GM13976 (cell line): ENCODE measurements at places on chromosomes 6 and 20.

GRCh38 chr6:33190504-33191107, 1.7 kb downstream of the COL11A2 start:
- DNase-seq = no peak

- no peak for DNase-seq
These were observed 103.4 kb downstream of the HIVEP1 start for GRCh38 chr6:12115492-12115891.

GRCh38 chr20:54112221-54112884, 42.0 kb upstream of the BCAS1 start:
- no peak for DNase-seq

DNA sequence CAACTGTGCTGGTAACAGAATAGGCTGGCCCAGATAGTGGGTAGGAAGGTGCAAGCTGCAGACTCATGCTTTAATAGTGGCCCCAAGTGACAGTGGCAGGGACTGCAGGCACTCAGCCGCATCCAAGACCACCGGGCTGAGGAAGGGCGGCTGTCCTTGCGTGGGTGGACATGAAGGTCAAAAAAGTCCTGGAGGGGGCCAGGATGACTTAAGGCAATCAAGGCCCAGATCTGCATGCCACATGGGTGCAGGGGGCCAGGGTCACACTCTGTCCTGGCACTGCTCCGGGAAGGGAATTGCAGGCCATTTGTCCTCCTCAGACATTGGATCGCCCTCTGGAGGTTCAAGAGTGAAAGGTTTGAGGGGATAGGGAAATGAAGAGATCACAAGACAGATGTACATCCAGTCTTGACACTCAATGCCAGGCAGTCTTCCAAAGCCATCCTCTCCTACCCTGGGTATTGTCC, 10.4 kb upstream of the VNN2 start:
- DNase-seq = peak; percentile 39

- DNase-seq = no peak
These were observed 8.8 kb upstream of the FAM8A1 start for GRCh38 chr6:17591287-17591686.

- no peak for DNase-seq
These were observed 179.9 kb downstream of the ZDHHC14 start for GRCh38 chr6:157560691-157561413.

- DNase-seq = no peak
These were observed 15.0 kb downstream of the PBOV1 start for GRCh38 chr6:138203315-138203714.

DNA sequence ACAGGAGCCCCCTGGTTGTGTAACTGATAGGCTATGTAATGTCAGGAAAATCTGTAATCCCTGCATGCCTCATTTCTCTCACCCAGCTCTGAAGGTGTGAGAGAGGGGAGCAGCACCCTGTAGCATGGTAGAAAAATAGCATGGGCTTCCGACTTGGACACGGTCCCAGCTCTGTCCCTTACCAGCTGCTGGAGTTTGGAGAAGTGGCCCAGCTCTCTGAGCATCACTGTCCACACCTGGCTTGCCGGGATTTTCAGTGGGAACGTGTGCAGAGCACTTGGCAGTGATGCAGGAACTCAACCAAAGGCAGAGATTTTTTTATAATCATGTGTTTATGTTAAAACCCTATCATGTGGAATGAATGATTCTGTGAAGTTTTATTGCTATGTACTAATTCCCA, 34.6 kb downstream of the STK35 start:
- no peak for DNase-seq

DNA sequence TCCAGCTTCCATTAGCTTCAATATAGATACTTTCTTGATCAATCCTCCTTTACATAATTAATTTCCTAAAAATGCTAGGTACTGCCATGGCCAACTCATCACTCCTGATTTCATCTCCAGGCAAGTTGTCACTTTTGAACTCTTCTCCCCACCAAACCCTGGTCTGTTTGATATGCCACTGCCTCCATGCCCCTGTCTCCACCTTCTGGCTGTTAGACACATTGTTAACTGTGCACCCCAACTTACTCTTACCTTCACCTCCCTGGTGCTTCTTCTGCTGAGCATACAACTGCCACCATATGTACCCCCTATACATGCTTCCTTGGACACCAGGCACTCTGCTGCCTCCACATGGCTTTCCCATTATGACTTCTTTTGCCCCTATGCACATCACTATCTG, 21.9 kb upstream of the AIG1 start:
- no peak for DNase-seq

DNA sequence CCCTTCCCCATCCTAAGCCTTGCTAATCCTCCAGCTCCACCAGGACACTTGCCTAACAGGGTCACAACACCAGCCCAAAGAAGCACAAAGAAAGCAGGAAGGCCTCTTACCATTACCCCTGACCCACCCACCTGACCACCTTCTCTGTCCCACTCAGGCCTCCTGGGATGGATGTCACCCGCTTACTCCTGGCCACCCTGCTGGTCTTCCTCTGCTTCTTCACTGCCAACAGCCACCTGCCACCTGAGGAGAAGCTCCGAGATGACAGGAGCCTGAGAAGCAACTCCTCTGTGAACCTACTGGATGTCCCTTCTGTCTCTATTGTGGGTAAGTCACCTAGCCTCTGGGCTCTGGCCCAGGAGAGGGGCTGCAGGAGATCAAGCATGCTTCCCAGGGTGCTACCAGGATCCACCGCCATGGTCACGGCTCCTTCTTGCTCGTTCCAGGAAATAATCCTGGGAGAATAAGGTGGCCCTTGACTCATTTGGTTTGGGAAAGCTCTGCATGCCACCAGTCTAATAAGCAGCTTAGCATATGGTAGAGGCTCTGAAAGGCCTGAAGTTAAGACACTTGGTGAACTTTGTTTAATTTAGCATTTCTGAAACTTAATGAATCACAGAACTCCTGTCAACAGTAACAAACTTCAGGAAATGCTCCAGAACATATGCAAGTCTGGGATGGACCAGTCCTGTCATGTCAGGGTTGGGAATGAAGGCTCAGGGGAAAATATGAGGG, 19.2 kb downstream of the ASIP start:
- DNase-seq = no peak

DNA sequence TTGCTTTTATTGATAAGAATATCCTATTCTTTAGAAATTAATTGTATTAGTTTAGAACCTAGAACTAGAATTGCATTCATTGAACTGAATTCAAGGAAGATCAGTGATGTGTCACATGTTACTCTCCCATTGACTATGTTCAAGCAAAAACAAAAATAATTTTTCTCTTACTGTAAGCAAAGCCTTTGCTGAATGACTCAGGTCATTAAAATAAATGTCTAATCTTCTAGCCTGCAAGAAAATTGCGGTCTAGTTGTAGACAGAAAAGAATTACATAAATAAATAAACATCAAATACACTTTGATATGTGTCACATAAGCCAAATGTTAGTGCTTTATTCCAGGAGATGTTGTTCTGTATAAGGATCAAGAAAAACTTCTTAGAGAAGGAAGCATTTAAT, 387.9 kb downstream of the ADGRB3 start:
- no peak for DNase-seq

- DNase-seq = peak; percentile 74
These were observed at the start of gene ATP6V1G2 for GRCh38 chr6:31546339-31546957. TSS of gene ATP6V1G2 (minus strand) at chr6:31546608. CDS start at chr6:31546559, 49 bp downstream.

DNA sequence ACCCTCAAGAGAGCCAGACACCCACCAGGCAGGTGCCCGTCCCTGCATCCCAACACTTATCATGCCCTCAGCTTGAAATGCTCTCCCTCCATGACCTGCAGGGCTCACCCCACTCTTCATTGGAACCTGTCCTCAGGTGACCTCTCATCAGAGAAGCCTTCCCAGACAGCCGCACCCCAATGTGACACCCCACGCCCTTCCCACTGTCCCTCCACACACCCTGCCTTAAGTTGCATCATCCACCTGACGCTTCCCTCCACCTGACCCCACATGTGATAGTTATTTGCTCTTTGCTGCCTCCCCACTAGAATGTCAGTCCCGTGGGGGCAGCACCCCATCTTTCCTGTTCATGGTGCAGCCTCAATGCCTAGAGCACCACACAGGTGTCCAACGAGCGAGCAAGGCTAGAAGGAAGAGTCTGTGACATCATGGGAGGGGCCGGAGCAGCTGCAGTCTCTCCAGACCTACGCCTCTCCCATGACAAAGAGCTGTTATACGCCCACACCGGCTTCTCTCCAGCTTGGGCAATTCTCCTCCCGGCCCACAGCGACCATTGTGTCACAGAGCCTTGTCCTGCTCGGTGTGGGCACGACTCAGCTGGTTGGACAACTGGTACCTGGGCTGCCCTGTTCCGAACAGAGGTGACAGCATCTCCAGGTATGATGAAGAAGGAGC, 58.2 kb downstream of the NFATC2 start:
- DNase-seq = no peak

DNA sequence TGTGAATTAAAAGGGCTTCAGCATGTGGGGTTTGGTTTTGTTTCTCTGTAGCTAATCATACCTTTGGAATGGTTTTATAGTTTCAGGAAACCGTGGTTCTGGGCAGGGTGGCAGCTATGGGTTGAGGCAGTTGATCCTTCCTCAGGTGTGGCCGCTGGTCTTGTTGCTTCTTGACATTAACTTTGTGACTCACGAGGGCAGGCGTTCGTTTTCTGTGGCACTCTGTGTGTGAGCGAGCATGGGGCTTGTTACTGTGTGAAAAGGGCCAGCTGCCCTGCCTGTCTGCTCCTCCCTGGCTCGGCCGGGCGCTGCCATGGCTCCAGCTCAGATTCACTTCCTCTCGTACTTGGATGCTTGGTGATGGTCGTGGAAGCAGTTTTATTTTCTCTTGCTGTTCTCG, 16.2 kb downstream of the DNAJC5 start:
- no peak for DNase-seq

GRCh38 chr6:35686873-35687555, 1.7 kb downstream of the FKBP5 start:
- peak; percentile 50 for DNase-seq

GRCh38 chr6:74213995-74214394, 518.0 kb downstream of the CD109 start:
- no peak for DNase-seq

DNA sequence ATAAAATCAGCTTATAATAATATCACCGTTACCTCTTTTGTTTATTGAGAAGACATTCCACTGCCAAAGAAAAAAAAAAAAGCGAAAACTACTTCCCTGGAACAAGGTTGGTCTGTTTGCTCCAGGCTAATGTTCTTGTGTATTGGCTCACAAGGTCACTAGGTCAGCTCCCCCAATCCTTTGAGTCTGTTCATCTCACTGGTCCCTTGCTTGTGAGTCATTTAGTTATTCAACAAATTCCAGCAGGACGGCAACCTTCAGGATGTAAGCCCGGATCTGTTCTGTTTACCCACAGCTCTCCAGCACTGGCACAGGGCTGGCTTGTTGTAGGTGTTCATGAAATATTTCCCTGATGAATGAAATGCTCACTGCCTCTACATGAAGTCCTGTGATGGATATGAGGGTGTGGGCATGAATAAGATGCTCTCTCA, 3.3 kb downstream of the ARHGAP40 start:
- no peak for DNase-seq

- DNase-seq = no peak
These were observed 184.7 kb downstream of the CDKAL1 start for GRCh38 chr6:20718705-20719653.

- no peak for DNase-seq
These were observed 60.7 kb upstream of the SYNCRIP start for GRCh38 chr6:85703406-85703805.

GRCh38 chr6:161411265-161411944, 137.5 kb upstream of the AGPAT4 start:
- DNase-seq = no peak

- DNase-seq = no peak
These were observed 21.2 kb downstream of the THEMIS start for GRCh38 chr6:127879685-127880084.

DNA sequence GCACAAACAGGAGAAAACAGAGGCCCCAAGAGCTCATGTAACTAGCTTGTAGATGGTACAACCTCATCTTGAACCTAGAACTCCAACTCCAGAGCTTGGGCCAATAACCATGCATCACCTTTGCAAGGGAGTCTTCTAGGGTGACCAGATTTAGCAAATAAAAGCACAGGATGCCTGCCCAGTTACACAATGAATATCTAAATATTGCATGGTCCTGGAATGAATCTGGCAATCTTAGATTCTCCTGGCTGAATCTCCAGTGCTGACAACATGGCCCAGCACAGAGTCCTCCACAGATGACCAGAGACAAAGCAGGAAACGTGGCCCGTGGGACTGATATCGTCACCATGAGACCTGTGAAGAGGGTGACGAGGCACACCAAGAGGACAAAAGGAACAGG, 494.1 kb downstream of the PREX1 start:
- DNase-seq = no peak

- no peak for DNase-seq
These were observed 54.7 kb downstream of the CHMP4B start for GRCh38 chr20:33865761-33866370.

GRCh38 chr6:128443553-128443952, 76.8 kb downstream of the PTPRK start:
- DNase-seq = no peak

- DNase-seq = no peak
These were observed 366.0 kb downstream of the LAMA2 start for GRCh38 chr6:129248946-129249345.

DNA sequence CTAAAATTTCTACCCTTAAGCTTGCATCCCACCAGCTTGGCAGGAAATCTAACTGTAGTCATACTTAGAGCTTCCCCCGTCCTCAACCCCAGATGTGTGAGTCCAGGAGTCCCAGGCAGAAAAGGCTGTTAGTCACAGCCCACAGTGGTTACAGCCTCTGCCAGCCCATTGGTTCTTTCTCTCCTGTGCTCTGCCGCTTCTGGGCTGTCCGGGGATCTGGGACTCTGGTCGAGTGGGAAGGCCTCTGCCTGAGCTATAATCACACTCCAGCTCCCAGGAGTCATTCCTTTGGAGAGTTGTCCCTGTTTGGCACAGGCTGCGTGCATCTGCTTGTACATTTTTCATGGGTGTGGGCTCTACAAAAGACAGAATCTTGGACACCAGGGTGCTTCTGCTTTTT, 45.6 kb upstream of the FYN start:
- no peak for DNase-seq

GRCh38 chr6:56046576-56046975, 171.2 kb upstream of the BMP5 start:
- DNase-seq = no peak

DNA sequence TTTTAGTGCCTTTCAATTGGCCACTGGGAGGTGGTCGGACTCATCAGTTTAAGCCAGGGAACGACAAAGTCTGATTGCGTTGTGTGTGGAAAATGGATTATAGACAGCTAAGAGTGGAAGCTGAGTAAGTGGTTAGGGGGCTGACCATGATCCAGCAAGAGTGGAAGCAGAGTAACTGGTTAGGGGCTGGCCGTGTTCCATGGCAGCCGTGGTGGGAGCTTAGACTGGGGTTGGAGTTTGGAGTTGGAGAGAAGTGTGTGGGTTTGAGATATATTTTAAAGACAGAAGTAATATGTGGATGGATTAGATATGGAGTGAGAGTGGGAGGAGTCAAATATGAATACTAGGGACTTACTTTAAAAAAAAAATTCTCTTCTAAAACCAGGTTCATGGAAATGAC, 41.7 kb downstream of the LRRN4 start:
- no peak for DNase-seq

- DNase-seq = no peak
These were observed 1274.9 kb upstream of the GJE1 start for GRCh38 chr6:140857739-140858380.

- no peak for DNase-seq
These were observed 15.0 kb upstream of the RIN2 start for GRCh38 chr20:19742974-19743639.

GRCh38 chr6:143697076-143697800, 19.5 kb downstream of the PHACTR2 start:
- no peak for DNase-seq
